Activated CD4-positive, alpha-beta T cell treated with anti-CD3 and anti-CD28 coated beads, Interleukin-2, amount 10 ng/mL, durations not matched to agents 24 days and 14 days (primary cell): ENCODE measurements at places on chromosomes 5 and 9. TPM values are rescaled to one million over a fixed set of nuclear protein-coding genes. Genes with fewer than 3 reads are reported as not detected.

DNA sequence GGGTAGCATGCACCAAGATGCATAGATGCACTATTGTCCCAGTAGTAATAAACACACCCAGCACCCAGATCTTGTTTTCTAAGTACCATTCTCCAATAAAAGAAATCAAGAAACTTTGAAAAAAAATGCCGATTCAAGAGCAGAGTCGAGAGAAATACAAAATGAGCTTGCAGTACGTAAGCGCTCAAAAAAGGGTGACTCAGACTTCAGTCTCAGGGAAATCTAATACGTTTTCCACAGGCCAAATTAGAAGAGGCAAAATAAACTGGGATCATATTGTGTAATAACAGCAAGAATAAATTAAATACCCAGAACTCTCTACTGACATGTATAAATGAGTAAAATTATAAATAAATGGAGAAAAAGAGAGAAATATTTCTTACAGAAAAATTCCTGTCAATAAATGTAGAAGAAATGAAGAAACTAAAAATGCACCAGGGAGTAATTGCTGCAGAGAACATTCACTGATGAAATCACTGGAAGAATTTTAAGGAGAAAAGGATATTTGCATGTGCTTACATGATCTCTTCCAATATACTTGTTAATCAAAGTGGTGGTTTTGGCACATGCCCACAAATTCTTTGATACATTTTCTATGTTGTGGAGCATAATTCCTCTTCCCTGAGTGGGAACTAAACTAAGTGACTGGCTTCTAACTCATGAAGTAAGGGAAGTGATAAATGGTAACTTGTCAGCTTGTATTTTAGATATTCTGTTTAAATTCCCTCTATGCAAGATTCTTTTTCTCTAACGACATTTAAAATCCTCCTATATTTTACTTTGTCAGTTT is 567.6 kb upstream of the ADAMTS16 start:
- DNase-seq: no peak

The PTGER4 gene
- total RNA-seq: 49.1 and 53.0 TPM in 2 replicates

The GALNT12 gene
- total RNA-seq: 2.8 and 3.6 TPM in 2 replicates

DNA sequence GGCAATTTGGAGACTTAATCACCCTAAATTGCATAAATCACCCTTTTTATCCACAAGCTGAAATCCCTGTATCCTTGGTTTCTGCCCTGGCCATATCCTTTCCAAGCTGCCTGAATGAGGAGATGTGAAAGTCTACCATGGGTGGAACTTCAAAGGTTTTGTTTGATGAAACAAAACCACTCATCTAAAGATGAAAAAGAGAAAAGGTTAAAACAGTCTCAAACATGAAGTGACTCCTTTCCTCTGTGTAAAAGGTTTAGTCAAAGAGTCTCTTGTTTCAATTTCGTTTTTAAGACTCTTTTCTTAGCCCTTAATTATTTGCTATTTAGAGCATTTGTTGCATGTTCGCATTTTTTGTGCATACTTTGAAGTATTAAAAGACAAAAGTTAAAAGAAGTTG is 11.2 kb downstream of the SLC45A2 start:
- DNase-seq: no peak
